Activated effector memory CD4-positive, alpha-beta T cell treated with anti-CD3 and anti-CD28 coated beads, Interleukin-2, amount 50 U/mL, for 16 hours (primary cell): ENCODE measurements at places on chromosomes 3 and 15.
A peak's percentile ranks its signal among the peaks of the same experiment; 100 is the strongest.

- DNase-seq: no peak
These were observed 123.7 kb downstream of the FAM43A start for GRCh38 chr3:194809382-194809781.

DNA sequence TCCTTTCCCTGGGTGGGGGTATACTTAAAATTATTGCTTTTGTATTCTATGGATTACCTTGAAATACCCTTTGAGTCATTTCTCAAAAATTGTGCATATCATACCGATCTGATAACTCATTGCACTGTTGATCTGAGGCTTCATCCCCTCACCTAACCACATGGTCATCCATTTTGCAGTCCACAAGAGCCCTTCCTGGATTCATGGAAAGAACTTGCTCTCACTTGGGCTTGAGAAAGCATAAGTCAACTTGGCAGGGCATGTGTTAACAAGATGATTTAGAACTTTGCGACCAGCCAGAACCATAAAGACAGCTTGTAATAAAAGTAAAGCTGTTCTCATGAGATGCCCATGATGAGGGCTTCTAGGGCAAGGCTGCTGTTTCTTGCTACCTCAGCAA lies 22.2 kb downstream of the MME start:
- no peak for DNase-seq

- no peak for DNase-seq
These were observed at the start of gene NLGN1 for GRCh38 chr3:173397161-173398110. TSS of gene NLGN1 (plus strand) at chr3:173397744.

- DNase-seq: no peak
These were observed 71.3 kb upstream of the WNT7A start for GRCh38 chr3:13951184-13951583.

DNA sequence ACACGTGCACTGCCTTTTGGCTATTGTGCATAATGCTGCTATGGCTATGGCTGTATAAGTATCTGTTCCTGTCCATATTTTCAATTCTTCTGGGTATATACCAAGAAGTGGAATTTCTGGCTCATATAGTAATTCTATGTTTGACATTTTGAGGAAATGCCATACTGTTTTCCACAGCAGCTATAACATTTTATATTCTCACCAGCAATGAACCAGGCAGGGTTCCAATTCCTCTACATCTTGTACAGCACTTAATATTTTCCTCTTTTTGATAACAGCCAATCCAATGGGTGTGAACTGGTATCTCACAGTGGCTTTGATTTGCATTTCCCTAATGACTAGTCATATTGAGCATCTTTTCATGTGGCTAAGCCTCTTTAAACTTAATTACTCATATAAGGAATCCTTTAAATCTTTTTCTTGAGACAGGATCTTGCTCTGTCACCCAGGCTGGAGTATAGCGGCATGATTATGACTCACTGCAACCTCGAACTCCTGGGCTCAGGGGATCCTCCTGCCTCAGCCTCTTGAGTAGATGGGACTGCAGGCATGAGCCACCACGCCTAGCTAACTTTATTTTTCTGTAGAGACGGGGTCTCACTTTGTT lies 38.1 kb upstream of the IGDCC4 start:
- peak; percentile 65 for DNase-seq

GRCh38 chr3:46017720-46018119 lies 9.6 kb downstream of the XCR1 start:
- no peak for DNase-seq

- no peak for DNase-seq
These were observed 631 bp downstream of the CYP1A1 start for GRCh38 chr15:74724570-74725224.
